Heart right ventricle (tissue), 16 donors: ENCODE measurements at places on chromosomes 12 and 14. TPM values are rescaled to one million over a fixed set of nuclear protein-coding genes. Genes with fewer than 3 reads are reported as not detected.

DNA sequence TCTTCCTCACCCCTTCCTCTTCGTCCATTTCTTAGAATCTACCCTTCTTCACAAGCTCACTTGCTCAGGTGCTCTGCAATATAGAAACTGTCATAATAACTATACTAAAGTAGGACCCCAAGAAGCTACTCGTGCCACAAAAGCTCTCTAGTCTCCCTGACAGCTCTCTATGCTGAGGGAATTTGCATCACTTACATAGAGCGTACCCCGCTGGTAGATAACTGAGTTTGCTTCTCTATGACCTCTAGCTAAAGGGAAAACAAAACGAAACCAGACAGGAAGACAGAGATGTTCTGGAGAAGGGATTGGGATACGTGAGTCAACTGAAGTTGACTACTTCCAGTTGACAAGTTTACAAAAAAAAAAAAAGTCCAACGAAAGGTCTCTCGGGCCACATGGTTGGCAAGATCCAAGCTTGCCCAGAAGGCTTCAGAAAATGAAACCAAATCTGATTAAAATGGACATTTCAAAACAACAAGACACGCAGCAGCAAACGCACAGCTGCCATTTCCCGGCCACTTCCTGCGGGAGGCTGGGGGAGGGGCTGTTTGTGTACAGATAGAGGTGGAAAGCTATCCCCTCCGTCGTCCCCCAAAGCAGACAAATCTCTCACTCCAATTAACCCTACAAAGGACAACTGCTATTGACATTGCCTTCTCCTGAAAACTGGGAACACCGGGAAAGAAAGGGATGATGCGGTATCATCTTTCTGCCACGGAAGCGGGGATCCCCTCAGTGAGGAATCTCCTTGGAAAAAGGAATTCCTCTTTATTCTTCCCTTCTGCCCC lies 1.3 kb downstream of the BAZ2A start:
- DNase-seq: peak; percentile 65

- no peak for DNase-seq
Measured at GRCh38 chr12:130947028-130947613, 6.6 kb upstream of the ADGRD1 start.

LALBA gene
- polyA plus RNA-seq: not detected

INHBC gene
- 0.03 TPM for polyA plus RNA-seq

WASHC3 gene
- polyA plus RNA-seq: 45.9 TPM
